Ureter (tissue), 1 donor: ENCODE measurements at places on chromosomes 1 and 21.

- no peak for DNase-seq
Observed at GRCh38 chr21:37341254-37341960, 25.2 kb upstream of the DYRK1A start.

- no peak for DNase-seq
Observed at GRCh38 chr21:36698385-36698980, 432 bp upstream of the SIM2 start.

DNA sequence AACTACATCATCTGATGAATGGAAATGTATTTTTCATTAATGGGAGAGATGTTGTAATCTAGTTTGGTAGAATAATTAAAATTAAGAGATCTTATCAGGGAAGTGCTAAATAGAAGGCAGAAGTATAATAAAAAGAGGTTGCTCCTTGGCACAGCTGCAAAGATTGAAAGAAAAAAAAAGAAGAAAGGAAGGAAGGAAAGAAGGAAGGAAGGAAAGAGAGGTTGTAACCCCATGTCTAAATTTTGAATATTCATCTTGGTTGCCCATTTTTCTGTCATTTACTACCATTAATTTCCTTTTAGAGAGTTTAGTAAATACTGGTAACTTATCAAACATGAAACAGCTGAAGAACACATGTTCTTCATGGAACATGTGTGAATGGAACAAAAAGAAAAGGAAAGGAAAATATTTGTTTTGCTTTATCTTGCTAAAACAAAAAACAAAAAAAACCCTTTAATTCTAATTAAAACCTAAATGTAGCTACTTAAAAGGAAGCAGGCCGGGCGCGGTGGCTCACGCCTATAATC, 10.5 kb upstream of the MDM4 start:
- no peak for DNase-seq

DNA sequence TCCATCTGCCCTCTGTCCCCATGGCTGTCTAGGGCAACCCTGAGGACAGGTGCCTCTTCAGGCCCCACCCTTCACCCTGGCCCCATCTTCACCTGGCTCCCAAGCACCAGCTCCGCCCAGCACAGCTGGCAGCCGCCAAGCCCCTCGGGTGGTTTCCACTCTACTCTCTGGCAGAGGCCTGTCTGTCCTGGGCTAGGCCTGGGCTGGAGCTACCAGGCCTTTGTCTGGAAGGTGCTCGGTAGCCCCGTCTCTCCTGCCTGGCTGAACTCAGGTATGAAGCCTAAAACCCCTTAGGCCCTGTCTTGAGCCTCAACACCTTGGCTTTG, 17.4 kb downstream of the SDC3 start:
- no peak for DNase-seq

- no peak for DNase-seq
Observed at GRCh38 chr1:95532335-95532734, 298.3 kb downstream of the RWDD3 start.
